PC-9 (cell line): ENCODE measurements at places on chromosomes 16 and 17.

DNA sequence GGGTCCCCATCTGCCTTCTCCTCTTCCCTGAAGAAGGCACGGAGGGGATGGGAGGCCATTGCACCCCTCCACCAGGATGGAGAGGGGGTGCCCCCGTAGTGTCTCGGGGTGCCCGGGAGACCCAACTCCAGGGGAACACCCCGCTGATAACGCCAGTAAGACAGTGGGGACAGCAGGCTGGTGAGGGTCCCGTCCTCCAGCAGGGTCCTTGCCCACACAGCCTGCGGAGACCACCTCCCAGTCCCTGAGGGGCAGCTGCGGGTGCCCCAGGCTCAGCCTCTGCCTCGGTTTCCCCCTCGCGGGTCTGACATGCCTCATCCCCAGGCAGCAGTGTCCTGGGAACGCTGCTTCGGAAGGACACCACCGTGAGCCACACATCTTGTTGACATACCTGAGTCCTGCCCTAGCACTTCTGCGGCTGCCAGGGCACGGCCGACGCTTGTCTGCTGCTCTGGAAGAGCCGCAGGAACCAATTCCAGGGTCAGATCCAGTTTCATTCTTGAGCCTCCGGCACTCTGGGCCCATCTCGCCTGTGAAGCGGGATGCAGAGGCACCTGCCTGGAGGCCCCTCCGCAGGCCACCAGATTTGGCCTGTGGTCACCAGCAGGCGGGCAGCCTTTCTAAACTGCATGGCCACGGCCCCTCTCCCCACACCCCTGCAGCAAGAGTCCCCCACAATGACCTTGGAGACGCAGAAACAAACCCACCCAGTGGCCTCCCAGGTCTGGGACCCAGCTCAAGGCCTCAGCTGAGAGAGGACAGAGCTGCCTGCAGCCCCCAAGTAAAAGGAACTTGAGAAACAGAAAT, 39.9 kb upstream of the ZC3H18 start:
- DNase-seq, result no peak

- DNase-seq, result no peak
These were observed 23.1 kb upstream of the CNOT1 start for GRCh38 chr16:58652741-58653140.

- no peak for DNase-seq
These were observed 36.1 kb upstream of the NACA2 start for GRCh38 chr17:61627125-61627524.

DNA sequence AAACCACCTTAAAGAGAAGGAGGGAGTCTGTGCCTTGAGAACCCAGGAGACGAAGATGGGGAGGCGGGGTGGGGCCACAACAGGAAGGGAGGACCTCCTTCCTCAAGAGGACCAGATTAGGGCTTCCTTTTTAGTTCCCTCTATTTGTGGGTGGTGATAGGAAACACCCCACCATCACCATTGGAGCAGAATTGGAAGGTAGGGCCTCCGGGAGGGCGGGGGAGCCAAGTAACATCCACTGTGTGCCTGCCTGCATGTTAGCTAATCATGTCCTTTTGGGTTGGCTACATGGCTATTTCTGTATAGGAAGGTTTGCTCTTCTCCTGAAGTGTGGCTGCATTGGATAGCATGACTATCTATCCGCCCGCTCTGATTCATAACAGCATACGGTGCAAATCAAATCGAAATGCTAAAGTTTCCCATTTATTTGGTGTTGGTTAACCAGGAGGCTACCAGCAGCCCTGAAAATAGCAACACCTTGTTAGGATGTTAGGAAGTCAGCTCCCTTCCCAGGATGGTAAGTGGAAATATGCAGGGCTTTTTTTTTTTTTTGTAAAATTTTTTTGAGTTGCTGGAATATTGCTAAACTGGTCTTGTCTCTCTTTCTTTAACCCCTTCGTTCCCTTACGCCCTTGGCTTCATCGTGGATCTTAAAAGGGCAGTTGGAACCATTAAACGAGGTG, 4.2 kb downstream of the SYT17 start:
- no peak for DNase-seq

GRCh38 chr16:22621586-22622155, 111.0 kb downstream of the NPIPB5 start:
- DNase-seq, result no peak

DNA sequence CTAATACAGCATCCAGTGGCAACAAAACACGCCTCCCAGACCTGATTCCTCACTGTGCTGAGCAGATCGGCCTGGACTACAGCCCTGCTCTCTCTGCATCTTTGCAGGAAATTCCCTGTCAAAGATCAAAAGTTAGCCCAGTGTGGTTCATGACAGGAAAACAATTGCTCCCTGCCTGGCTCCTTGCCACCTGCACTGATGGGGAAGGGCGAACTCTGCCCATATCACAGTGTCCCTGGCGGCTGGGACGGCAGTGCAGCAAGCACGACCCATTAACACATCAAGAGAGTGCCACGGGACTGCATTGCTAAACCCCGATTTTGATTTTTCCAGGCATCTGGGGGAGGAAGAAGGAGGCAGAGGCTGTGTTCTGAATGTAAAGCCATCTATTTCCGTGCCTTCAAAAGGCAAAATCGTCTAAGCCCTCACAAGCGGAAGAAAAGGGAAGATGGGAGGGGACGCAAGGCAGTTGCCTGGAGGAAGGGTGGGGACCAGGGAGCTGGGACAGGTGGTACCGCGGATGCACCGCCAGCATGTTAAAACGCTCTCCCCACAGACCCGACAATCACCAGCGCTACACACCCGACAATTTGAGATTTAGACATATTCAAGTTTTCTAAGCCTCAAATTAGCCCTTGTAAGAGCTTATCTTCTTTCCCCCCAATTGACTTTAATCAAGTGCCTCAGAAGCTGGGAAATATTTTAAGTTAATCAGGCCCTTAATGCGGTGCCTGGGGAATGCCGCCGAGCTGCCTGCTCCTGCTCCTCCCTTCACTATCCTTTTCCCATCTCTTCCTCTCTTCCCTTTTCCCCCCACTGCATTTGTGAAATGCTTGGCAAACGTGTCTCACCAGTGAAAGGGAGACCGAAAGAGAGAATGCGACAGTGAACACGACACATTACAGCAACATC, 238.8 kb upstream of the CDH5 start:
- DNase-seq, result no peak

GRCh38 chr16:46906360-46907060, 22.3 kb downstream of the GPT2 start:
- DNase-seq, result no peak

- no peak for DNase-seq
These were observed 281.8 kb downstream of the HAPSTR1 start for GRCh38 chr16:9372934-9373890.

GRCh38 chr16:8565498-8565897, 24.8 kb downstream of the TMEM114 start:
- no peak for DNase-seq
